ENCODE measurements at places on chromosomes 11 and 22.

GRCh38 chr11:83006877-83007330 is 64.8 kb downstream of the RAB30 start:
- peak; percentile 53 for DNase-seq

GRCh38 chr11:79920480-79920879 is 479.6 kb upstream of the TENM4 start:
- DNase-seq: no peak

DNA sequence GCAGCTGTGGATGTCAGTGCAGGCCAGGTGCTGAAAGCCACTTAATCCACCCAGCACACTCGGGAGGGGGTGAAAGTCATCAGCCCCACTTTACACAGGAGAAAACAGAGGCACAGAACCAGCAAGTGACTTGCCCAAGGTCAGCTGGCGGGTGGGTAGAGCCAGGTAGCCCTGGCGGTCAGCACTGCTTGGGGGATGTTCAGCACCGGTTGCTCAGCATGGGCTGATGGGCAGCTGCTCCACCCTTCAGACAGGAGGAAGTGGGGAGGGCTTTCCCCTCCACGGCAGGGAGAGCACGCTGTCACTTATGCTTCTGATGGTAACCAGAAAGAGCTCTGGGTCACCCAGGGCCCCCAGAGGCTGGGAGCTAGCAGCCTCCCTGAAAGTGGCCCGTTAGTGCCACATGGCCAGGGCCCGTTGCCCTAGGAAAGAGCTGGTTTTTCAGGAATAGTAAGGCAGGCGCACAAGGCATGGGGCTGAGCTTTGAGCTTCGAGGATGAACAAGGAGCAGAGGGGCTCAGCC is 417.9 kb downstream of the CTTN start:
- no peak for DNase-seq

- DNase-seq: no peak
Measured at GRCh38 chr11:104812103-104812788, 86.0 kb downstream of the CASP12 start.

GRCh38 chr11:132050049-132050448 is 679.6 kb downstream of the NTM start:
- DNase-seq: no peak

DNA sequence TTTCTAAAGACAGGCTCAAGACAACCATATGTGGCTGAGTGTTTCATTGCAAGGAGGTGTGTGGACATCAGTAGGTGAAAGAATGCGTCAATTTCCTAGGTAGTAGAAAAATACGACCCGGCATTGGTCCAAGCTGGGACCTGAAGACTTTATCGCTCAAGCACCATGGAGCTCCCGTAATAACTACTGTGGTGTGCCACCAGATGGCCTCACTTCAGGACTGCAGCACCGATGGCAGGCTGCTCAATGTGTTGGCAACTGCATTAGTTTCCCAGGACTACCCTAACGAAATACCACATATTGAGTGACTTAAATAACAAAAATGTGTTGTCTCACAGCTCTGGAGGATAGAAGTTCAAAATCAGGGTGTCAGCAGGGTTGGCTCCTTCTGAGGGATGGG is 72.4 kb upstream of the FAT3 start:
- no peak for DNase-seq

Data from GM12864 (cell line).